ENCODE measurements at places on chromosomes 6 and 20.

GRCh38 chr6:1797801-1798200, 188.1 kb downstream of the FOXC1 start:
- no peak for DNase-seq

GRCh38 chr20:23138682-23139081, 52.6 kb upstream of the CD93 start:
- no peak for DNase-seq

GRCh38 chr20:24838546-24839535, 110.2 kb upstream of the CST7 start:
- DNase-seq = no peak

GRCh38 chr6:168834042-168834587, 393.1 kb downstream of the SMOC2 start:
- DNase-seq = no peak

- no peak for DNase-seq
These were observed 169.0 kb downstream of the UST start for GRCh38 chr6:148915810-148916209.

DNA sequence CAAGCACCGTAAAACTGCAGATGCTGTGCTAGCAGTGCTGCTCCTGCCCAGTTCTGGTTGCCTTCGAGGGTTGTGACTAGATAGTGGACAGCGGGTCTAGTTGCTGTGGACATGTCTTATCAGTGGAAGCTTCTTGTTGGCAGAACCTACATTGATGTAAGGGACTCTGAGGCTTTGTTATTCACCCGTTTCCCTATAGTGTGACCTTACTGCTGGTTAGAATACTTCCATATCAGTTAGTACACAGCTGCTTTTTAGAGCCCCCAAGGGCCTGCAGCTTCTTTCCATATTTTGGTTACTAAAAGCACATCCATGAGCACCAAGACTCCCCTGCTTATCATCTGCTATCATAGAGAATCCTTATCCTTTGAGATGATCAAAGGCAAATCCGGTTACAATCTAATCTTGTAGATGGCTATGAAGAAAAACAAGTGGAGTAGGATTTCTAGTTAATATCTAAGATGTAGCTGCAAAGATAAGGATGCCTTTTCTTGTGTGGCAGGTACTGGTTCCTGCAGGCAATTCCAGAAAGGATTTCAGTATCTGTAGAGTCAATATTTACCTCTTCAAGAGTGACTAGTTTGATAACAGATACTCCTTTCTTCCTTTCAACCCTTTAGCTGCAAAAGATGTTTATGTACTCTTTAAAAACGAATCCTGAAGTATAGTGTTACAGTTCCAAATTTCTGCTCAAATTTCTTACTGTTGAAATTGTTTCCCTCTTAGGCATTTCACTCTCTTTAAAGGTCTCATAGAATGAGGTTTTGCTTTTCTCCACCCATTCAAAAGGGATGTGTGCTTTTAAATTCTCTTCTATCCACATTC, 163.6 kb downstream of the JARID2 start:
- DNase-seq = no peak

DNA sequence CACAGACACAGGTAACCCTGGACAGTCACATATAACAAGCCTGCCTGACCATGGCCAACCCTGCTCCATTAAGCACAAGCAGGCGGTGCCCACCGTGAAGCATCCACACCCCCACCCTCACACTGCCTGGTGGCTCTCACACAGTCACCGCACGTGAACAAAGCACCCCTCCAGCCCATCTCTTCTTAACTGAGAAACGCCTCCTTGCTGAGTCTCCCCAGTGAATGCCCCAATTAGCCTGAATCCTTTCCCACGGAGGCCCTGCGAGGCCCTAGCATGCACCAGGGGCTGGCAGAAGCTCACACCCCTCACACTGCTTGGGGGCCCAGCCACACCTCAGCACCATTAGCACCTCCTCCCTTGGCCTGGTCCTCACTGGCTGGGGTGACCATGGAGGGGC, 72.3 kb downstream of the GRM4 start:
- DNase-seq = no peak

- DNase-seq = no peak
These were observed 139.9 kb downstream of the GRM4 start for GRCh38 chr6:34005901-34006531.

DNA sequence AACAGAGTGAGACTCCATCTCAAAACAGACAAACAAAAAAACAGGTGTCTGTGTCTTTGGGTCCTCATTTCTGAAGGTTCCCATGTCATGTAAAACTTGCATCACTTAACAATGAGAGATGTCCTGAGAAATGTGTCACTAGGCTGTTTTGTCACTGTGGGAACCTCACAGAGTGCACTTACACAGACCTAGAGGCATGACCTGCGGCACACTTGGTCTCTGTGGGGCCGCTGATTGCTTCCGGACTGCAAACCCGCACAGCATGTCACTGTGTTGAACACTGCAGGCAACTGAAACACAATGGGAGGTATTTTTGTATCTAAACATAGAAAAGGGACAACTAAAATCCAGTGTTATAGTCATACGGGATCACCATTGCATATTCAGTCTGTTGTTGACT, 42.3 kb upstream of the TMEM181 start:
- no peak for DNase-seq

DNA sequence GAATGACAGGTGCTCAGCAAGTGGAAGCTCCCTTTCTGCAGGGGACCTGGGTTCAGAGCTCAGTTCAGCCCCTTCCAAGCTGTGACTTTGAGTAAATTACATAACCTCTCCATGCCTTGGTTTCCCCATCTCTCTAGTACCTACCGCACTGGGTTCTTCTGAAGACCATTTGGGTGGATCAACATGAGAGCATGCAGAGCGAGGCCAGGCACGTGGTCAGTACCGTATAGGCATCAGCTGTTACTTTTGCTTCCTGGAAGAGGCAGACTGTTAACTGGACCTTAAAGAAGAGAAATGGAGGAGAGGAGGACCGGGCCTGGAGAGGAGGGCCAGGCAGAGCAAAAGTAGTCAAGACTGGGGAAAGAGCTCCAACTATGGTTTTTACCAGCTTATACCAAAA, 1.7 kb upstream of the MYLK2 start:
- no peak for DNase-seq

DNA sequence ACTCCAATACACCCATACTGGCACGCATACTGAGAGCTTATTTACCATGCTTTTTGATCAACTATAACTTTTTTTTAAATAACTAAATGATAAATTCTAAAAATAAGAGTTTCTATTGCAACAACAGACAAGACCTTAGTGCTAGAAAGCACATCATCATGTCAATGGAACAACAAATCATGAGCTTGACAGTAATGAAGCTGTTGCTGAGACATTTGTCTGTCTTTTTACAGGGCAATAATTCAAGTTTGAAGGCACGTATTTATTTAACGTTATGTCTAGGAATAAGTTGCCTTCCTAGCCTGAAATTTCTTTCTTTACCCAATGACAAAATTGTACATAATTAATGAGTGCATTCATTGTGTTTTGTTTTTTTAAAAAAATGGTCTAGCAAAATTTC, 299.2 kb downstream of the EYA4 start:
- no peak for DNase-seq

GRCh38 chr6:44537306-44538049, 150.0 kb downstream of the CDC5L start:
- DNase-seq = no peak

GRCh38 chr6:148898376-148899014, 151.7 kb downstream of the UST start:
- no peak for DNase-seq

GRCh38 chr6:4805553-4806336, 29.5 kb downstream of the CDYL start:
- peak; percentile 38 for DNase-seq

GRCh38 chr6:99178168-99178567, 171.3 kb downstream of the FAXC start:
- DNase-seq = no peak

Measured in stimulated activated CD4-positive, alpha-beta T cell treated with anti-CD3 and anti-CD28 coated beads, Interleukin-2, amount 100 ng/mL, for 24 hours (primary cell).